ENCODE measurements at places on chromosomes 7 and 10.

DNA sequence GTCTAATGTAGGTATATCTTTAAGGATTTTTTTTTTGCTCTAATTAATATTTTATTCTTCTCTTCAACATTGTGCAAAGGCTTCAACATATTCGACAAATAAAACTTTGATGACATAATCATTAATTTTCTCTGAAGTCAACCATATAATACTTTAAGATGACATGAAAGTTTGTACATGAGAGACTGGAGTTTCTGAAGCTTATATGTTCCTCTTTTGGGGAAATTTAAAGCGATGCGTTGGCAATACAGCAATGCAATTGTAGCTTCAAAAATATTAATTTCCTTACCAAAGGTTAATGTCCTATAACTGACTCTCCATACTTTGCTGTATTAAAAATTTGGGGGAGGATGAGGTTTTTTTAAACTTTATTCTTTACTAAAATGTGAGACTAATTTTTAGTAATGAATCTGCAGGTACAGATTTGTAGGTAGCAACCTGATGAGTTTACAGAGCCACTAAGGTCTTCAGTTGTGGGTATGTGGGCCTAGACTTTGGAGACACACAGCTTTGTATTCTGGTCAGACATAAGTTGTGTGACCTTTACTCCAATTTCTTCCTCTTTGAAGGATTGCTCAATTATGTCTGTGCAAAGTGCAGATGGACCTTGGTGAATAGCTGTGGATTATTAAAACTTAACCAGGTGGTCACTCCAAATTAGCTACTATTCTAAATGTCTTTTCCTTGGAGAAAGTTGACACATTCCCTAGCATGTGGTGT, 18.0 kb upstream of the LIPA start:
- DNase-seq = no peak

GRCh38 chr10:11835704-11836103, 12.5 kb downstream of the PROSER2 start:
- no peak for DNase-seq

- no peak for DNase-seq
Measured at GRCh38 chr7:114722562-114722961, 199.3 kb upstream of the MDFIC start.

GRCh38 chr7:134720091-134720935, 59.1 kb upstream of the CALD1 start:
- no peak for DNase-seq

GRCh38 chr10:130974166-130974565, 337.4 kb downstream of the TCERG1L start:
- DNase-seq = no peak

DNA sequence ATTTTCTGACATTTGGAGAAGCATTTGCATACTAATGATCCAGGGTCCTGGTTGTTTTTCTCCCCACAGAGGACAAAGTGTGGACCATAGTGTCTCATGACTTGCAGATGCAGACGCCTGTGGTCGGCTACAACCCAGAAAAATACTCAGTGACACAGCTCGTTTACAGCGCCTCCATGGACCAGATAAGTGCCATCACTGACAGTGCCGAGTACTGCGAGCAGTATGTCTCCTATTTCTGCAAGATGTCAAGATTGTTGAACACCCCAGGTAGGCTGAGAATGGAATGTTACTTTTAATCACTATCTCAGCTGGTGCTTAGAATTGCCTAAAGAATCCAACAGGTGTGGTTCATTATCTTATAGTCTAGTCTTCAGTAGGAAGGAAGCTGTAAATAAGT, 951.5 kb upstream of the C7orf33 start:
- no peak for DNase-seq

GRCh38 chr10:86657396-86658011, 3.2 kb downstream of the OPN4 start:
- DNase-seq = no peak

GRCh38 chr10:32751582-32751981, 206.4 kb downstream of the ITGB1 start:
- DNase-seq = no peak

GRCh38 chr7:158047391-158048059, 540.1 kb downstream of the PTPRN2 start:
- no peak for DNase-seq

GRCh38 chr10:85532773-85533172, 833.8 kb downstream of the GRID1 start:
- DNase-seq = no peak

DNA sequence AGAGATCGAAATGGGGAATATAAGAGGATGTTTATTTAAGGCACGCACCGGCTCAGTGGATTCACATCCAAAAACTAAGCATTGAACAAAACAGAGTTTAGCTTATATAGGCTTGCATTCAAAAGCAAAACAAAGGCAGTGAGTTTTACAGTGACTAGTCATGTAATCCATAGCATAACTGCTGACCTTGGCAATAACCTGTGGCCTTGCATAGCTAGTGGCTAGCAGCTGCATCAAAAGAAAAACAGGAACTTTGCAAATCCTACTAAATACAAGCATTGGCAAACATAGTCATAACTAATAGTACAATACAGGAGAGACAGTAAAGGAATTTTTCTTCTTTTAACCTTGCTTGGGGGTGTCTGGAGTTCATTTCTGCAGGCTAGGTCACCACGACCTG, 9.7 kb upstream of the ZNF485 start:
- no peak for DNase-seq

GRCh38 chr7:28922624-28923331, 35.4 kb downstream of the TRIL start:
- peak; percentile 42 for DNase-seq

GRCh38 chr7:45178241-45179225, 20.9 kb downstream of the RAMP3 start:
- DNase-seq = no peak

- peak; percentile 8 for DNase-seq
Measured at GRCh38 chr7:148883266-148884048, 634 bp downstream of the EZH2 start.

DNA sequence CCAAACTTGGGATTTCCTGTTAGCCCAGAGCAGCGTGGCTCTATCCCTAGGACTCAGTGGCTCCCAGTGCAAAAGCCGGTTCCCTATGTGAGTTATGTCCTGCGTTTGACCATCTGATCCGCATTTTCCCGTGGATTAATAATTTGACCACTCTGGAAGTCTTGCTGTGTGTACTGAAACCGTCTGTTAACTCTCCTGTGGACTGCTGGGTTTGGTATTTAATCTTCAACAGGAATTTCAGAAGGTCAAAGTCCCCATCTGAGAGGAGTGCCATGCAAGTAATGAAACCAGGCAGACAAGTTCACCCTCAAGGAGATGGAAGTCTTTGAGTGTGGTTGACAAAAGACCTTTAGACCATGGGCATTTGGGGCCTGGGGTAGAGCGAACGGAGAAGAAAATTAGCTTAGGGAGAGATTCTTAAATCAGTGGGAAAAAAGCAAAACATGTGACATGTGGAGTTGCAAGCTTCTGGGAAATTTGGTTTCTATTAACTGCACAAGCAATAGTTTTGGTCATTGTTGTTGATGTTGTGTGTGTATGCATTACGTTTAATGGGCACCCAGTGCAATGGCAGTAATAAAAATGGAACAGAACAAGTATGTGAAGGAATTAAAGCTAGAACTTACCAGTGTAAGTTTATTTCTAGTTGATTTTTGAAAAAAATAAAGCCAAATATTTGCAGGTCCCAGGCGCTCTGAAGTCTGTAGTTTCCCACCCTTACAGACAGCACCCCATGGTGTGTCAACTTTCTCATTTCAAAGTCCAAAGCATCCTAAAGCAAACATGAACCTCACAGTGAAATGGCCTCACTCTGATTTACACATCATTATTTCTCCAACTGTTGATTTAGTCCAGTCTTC, 38.2 kb downstream of the LYZL1 start:
- DNase-seq = no peak

- no peak for DNase-seq
Measured at GRCh38 chr7:141325275-141325674, 225.9 kb upstream of the AGK start.

- no peak for DNase-seq
Measured at GRCh38 chr7:67553378-67553777, 556.7 kb downstream of the TYW1 start.

DNA sequence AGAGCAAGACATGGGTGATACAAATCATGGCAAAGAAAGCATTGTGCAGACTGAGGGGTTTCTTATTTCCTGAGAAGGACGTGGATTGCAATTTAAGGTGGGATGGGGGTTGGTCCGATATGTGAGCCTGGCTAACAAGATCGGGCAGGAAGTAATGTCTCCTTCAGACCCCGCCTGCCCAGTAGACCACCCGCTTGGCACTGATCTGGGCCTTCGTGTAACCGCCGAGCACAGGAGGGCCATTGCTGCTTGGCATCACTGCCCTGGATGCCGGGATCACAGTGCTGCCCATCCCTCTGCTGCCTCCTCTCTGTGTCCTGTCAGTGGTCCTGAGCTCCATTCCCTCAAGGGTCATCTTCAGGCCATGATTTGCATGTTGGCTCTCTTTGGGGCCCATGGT, 214.6 kb upstream of the ZNF32 start:
- DNase-seq = no peak

GRCh38 chr10:69451209-69451783, at the start of gene TSPAN15:
TSPAN15 (plus strand) TSS chr10:69451465; CDS start chr10:69451595, 130 bp downstream.
- peak; percentile 88 for DNase-seq

GRCh38 chr7:120273476-120273975, 551 bp downstream of the KCND2 start:
- DNase-seq = no peak

- no peak for DNase-seq
Measured at GRCh38 chr7:107692501-107692900, 31.9 kb downstream of the SLC26A4 start.

DNA sequence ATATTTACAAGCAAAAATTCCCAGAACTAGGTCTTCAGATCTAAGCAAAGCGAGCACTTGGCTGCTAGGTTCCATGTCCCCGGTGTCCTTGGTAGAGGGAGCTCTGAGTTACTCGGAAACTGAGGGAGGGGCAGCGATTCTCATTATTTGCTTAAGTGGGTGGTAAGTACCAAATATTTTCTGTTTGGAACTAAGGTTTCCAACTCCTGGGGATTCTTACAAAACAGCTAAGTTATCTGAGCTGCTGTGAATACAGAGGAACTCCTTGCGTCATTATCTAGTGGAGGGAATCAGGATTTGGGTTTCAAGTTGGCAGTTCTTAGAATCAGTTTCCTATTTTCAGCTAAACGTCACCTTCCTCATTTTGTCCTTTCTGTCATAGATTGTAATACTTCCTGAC, 76.8 kb upstream of the IKZF1 start:
- no peak for DNase-seq

- DNase-seq = no peak
Measured at GRCh38 chr10:9010093-9010492, 955.6 kb downstream of the GATA3 start.

DNA sequence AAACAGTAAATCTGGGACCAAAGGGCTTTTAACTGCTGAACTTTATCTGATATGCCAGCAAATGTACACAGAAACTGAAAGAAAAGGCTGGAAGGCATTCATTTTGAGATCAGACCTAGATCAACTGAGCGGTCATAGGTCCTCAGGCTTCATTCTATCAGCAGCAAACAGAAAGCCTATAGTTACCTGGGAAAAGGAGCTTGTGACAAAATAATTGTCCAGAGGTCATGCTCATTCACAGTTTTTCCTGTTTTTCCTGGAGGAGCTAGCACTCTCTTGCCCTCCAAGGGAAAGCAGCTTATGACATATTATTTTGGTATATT, 320.2 kb downstream of the AHR start:
- DNase-seq = no peak

DNA sequence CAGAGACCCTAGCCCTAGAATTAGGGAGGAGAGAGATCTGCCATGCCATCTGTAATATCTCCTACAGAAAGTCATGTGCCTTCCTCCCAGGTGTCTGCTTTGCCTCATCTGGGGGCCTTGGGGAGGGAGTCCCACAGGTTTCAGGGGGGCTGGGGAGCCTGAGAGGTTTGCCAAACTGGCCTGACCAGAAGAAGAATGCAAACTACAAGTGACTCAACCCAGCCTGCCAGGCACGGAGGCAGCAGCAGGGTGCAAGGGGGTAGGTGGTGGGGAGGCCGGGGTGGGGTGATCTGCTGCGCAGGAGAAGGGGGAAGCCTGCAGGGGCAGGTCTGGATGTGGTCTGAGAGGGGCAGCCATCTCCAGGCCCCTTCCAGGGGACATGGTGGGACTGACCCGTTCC, 9.6 kb upstream of the TRIM8 start:
- no peak for DNase-seq

GRCh38 chr10:48493083-48493871, 111.6 kb downstream of the ARHGAP22 start:
- DNase-seq = no peak

- DNase-seq = peak; percentile 6
Measured at GRCh38 chr10:10794791-10795191, 222.9 kb upstream of the CELF2 start.

GRCh38 chr10:35783305-35783838, 141.3 kb upstream of the FZD8 start:
- no peak for DNase-seq

DNA sequence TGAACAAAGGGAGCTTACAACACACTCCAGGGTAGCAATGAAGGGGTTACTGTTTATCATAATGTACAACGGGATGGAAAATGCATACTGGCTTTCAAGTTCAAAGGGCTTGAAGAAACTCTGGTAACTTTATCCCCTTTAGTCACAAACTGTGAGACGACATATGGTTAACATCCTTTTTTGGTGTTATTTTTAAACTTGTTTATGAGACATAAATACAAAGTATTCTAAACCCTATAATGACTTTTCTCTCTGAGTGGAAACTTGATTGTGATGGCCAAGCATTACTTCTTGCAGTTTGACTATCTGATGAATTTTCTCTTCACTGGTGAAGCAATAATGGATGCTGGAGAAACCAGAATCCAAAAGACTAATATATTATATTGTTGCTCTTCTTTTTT, 62.0 kb upstream of the SEMA3A start:
- DNase-seq = no peak

GRCh38 chr10:58334817-58335305, at the start of gene UBE2D1:
UBE2D1 (plus strand) TSS chr10:58335006; CDS start chr10:58335202, 196 bp downstream.
- DNase-seq = peak; percentile 76

DNA sequence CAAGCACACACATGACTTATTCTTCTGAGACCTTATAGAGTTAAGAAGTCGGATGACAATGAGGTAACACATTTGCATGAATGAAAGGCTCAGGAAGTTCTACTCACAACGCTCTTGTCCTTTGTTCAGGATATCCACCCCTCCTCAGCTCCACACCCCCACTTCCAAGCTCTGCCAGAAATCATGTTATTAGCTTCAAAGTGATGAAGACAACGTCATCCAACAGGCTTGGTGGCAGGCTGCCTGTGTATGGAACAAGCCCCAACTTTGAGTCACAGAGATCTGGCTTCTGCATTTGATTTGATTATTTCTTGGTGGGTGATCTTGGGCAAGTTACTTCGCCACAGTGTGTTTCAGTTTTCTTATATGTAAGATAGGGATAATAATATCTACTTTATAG, 12.4 kb upstream of the BMPER start:
- DNase-seq = no peak

DNA sequence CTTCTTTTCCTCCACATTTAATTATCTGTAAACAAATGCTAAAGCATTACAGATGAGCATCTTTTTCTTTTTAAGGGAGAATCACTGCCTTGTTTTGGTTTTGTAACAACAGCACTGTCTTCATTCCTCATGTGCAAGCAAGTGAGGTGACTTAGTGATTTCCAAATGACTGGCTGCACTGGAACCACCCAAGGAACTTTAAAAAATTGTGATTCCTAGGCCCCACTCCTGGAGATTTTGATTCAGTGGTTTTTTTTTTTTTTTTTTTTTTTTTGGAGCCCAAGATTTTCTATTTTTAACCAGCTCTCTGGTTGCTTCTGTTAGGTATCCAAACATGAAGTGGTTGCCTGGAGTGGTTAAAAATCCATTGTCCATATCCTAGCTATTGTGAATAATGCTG, 176.2 kb downstream of the LRMDA start:
- no peak for DNase-seq

- DNase-seq = no peak
Measured at GRCh38 chr10:26090026-26090425, 126.5 kb upstream of the GAD2 start.
